T-cell (primary cell): ENCODE measurements at places on chromosomes 2 and 18. TPM values are rescaled to one million over a fixed set of nuclear protein-coding genes. Genes with fewer than 3 reads are reported as not detected.

Gene NEB
- total RNA-seq, result 1.3 TPM

Gene FNDC4
- 0.13 TPM for total RNA-seq

Gene ACTG2
- 1.3 TPM for total RNA-seq

Gene ANKRD62
- not detected for total RNA-seq

GRCh38 chr2:230582851-230583283, 129.8 kb upstream of the CAB39 start:
- no peak for DNase-seq

Gene CCDC195
- not detected for total RNA-seq

GRCh38 chr2:133871545-133872209, 303.4 kb upstream of the NCKAP5 start:
- no peak for DNase-seq

- DNase-seq, result no peak
Measured at GRCh38 chr18:67417864-67418523, 98.5 kb downstream of the DSEL start.
